ENCODE measurements at places on chromosomes 3 and 15. TPM values are rescaled to one million over a fixed set of nuclear protein-coding genes. Genes with fewer than 3 reads are reported as not detected.

DNA sequence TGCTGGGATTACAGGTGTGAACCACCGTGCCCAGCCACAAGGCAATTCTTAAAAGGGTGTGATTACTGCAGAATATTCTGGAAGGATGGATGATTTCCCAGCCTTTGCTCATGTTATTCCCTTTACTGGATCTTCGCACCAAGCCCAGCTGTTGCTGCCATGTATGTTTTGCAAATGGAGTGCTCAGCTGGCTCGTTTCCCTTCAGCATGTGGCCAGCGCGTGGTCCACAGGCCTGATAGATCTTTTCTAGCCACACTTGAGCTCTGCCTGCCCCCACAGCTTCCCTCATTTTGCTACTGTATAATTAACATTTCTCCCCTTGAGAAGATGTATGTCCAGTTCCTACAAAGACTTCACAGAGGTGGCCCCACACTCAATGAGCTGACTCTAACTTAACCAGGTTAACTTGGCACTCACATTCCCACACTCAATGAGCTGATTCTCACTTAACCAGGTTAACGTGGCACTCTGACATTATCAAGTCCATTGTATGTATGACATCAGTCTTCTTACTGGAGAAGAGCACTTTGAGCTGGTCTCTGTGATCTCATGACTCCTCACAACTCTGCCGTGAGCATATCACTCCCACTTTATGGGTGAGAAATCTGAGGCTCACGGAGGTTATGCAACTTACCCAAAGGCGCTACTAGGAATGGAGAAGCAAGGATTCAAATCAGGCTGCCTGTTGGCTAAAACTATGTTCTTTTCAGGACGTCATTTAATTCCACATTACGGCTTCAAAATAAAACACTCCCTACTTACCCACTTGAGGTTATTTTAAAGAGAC lies 49.2 kb downstream of the TM4SF4 start:
- H3K27ac ChIP-seq, result no peak overlapping the region
- DNase-seq, result no peak
- peaks cover 85% of the 10 kb centered on the region for H3K36me3 ChIP-seq
- H3K27me3 ChIP-seq, result no peaks in the 10 kb centered on the region
- peaks cover 9% of the 10 kb centered on the region for H3K4me1 ChIP-seq

Gene ZPLD1
- not detected for polyA plus RNA-seq

- peaks cover 51% of the 10 kb centered on the region for H3K36me3 ChIP-seq
- H3K27ac ChIP-seq, result peak overlapping the region; percentile 26
- H3K4me1 ChIP-seq, result peaks cover 56% of the 10 kb centered on the region
- DNase-seq, result peak; percentile 29
- no peaks in the 10 kb centered on the region for H3K27me3 ChIP-seq
Measured at GRCh38 chr3:39146611-39147591, 6.5 kb downstream of the CSRNP1 start.

- peaks cover 72% of the 10 kb centered on the region for H3K4me1 ChIP-seq
- peaks cover 25% of the 10 kb centered on the region for H3K36me3 ChIP-seq
- H3K27ac ChIP-seq, result no peak overlapping the region
- no peaks in the 10 kb centered on the region for H3K27me3 ChIP-seq
- H3K4me3 ChIP-seq, result peak overlapping the region; percentile 73
Measured at GRCh38 chr3:99870712-99871111, 53.0 kb downstream of the CMSS1 start.

DNA sequence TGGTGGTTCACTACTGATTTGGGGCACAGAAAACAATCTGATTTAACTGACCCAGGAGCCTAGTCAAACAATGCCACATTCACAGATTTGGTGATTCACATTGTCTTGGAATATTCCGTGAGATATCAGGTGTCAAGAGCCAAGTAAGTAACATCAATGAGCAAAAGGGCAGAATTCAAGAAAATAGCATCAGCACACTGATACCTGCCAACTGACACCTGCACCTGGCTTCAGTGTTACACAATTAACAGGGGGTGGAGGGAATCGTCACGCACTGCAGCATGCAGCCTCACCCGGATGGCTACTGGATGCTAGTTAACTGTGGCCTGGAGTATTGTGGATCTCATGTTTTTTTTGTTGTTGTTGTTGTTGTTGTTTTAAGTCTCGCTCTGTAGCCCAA lies 17.6 kb downstream of the CCNL1 start:
- H3K27me3 ChIP-seq, result no peaks in the 10 kb centered on the region
- no peak overlapping the region for H3K27ac ChIP-seq
- peaks cover 10% of the 10 kb centered on the region for H3K4me1 ChIP-seq
- H3K36me3 ChIP-seq, result no peaks in the 10 kb centered on the region
- H3K4me3 ChIP-seq, result no peak overlapping the region
- DNase-seq, result no peak

Gene PLSCR5
- polyA plus RNA-seq, result 0.22 TPM

Gene AGTR1
- 3.1 TPM for polyA plus RNA-seq

Gene FAM107A
- polyA plus RNA-seq, result not detected

DNA sequence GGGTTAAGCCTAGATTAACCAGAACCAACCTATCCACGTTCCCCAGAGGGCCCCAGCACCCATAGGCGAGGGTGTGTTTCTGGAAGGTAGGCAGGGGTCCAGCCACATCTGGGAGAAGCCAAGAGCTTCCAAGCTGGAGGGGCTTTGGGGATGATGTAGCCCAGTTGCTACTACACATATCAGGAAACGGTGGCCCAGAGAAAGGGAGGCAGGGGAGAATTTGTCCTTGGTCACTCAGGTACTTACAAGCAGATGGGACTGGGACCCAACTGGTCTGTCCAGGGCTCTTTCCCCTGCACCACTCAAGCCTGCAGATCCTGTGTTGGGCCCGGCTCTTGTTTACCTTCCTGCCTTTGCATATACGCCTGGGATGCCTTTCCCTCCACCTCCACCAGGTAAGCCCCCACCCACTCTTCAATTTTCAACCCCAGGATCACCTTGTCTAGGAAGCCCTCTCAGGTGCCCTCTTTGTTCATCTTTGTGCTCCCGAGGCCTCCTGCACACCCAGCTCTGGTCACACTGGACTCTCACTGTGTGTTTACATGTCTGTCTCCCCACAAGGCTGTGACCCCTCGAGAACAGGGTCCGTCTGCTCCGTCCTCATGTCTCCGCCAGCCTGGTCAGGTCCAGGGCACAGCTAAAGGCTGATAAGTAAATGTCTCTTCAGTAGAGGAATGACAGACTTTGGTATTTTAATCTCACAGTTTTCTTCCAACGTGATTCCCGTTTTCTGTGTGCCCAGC lies 204.4 kb upstream of the LINGO1 start:
- no peak overlapping the region for H3K27ac ChIP-seq
- H3K36me3 ChIP-seq, result no peaks in the 10 kb centered on the region
- peaks cover 26% of the 10 kb centered on the region for H3K27me3 ChIP-seq
- no peaks in the 10 kb centered on the region for H3K4me1 ChIP-seq
- DNase-seq, result no peak

- H3K27ac ChIP-seq, result no peak overlapping the region
- no peak for DNase-seq
- H3K4me1 ChIP-seq, result no peaks in the 10 kb centered on the region
- H3K27me3 ChIP-seq, result peaks cover 1% of the 10 kb centered on the region
- H3K4me3 ChIP-seq, result no peak overlapping the region
Measured at GRCh38 chr3:183301937-183302580, 49.0 kb downstream of the B3GNT5 start.

- H3K4me3 ChIP-seq, result no peak overlapping the region
- H3K4me1 ChIP-seq, result no peaks in the 10 kb centered on the region
- no peaks in the 10 kb centered on the region for H3K27me3 ChIP-seq
- H3K27ac ChIP-seq, result no peak overlapping the region
- no peak for DNase-seq
Measured at GRCh38 chr3:16784973-16785372, 99.8 kb upstream of the PLCL2 start.

DNA sequence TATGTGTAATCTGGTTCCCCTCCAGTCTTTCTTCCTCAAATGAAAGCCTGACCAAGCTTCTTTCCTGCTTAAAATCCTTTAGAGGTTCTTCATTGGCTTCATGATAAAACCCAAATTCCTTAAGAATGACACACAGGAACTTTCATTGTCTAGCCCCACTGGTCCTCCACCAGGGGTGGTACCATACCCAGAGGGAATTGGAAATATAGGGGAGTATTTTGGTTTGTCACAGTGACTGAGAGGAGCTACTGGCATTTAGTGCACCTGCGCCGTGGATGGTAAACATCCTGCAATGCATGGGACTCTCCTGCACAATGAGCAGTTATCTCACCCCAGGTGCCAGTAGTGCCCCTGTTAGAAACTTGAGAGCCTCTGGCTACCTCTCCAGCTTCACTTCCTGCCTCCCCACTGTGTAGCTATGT lies 10.8 kb downstream of the ZWILCH start:
- H3K36me3 ChIP-seq, result peaks cover 5% of the 10 kb centered on the region
- no peaks in the 10 kb centered on the region for H3K27me3 ChIP-seq
- H3K27ac ChIP-seq, result no peak overlapping the region
- no peaks in the 10 kb centered on the region for H3K4me1 ChIP-seq

DNA sequence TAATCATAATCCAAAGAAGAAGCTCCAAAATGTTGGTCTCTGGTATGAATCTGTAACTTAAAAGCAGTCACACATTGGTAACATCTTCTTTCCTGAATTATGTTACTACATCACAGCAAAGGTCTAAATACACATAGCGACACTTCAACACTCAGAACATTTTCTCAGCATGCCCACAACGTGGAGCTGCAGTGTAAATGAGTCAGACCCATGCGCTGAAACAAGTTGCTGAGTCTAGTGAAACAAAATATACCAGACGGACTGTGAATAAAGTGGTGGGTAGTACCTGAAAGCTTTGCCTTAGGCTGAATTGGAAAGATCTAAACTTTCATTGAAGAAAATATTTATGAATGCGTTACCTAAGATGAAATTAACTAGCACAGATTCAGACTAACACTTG lies 33.2 kb upstream of the GOLGA8B start:
- H3K36me3 ChIP-seq, result no peaks in the 10 kb centered on the region
- H3K4me1 ChIP-seq, result no peaks in the 10 kb centered on the region
- H3K27me3 ChIP-seq, result no peaks in the 10 kb centered on the region
- H3K27ac ChIP-seq, result no peak overlapping the region
- DNase-seq, result peak; percentile 9

Gene ECE2
- not detected for polyA plus RNA-seq

DNA sequence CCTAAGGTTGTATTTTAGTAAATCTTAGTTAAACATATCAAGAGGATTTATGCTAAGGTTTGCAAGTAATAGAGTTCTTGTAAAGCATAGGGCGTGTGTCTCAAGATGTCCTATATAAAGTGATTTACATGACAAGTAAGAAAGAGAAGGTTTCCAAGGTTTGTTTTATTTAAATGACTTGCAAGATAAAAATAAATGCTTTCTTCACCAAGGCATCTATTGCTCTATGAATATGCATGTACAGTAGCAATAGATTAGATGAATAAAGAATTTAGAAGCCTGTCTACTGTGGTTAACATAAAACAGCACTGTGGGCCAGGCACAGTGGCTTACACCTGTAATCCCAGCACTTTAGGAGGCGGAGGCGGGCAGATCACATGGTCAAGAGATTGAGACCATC lies 466.4 kb upstream of the IL12A start:
- H3K4me1 ChIP-seq, result no peaks in the 10 kb centered on the region
- 0 out of 2 replicates have a peak, but pooled peaks cover 1% of the 10 kb centered on the region for H3K27me3 ChIP-seq
- H3K36me3 ChIP-seq, result no peaks in the 10 kb centered on the region
- DNase-seq, result no peak
- no peak overlapping the region for H3K27ac ChIP-seq

Gene APBA2
- polyA plus RNA-seq, result 2.3 TPM

GRCh38 chr15:92970656-92971055 lies 70.5 kb downstream of the CHD2 start:
- no peak overlapping the region for H3K4me3 ChIP-seq
- H3K4me1 ChIP-seq, result no peaks in the 10 kb centered on the region
- peaks cover 29% of the 10 kb centered on the region for H3K36me3 ChIP-seq
- no peak overlapping the region for H3K27ac ChIP-seq

- H3K4me1 ChIP-seq, result no peaks in the 10 kb centered on the region
- no peak overlapping the region for H3K27ac ChIP-seq
- H3K4me3 ChIP-seq, result no peak overlapping the region
- peaks cover 99% of the 10 kb centered on the region for H3K36me3 ChIP-seq
- no peak for DNase-seq
Measured at GRCh38 chr15:25060472-25060803, 105.7 kb downstream of the SNRPN start.
